ENCODE measurements at places on chromosomes 16 and 17.

- no peak for DNase-seq
Measured at GRCh38 chr17:12998874-12999273, 19.0 kb downstream of the ELAC2 start.

- no peak for DNase-seq
Measured at GRCh38 chr17:40453881-40454612, 10.8 kb downstream of the IGFBP4 start.

DNA sequence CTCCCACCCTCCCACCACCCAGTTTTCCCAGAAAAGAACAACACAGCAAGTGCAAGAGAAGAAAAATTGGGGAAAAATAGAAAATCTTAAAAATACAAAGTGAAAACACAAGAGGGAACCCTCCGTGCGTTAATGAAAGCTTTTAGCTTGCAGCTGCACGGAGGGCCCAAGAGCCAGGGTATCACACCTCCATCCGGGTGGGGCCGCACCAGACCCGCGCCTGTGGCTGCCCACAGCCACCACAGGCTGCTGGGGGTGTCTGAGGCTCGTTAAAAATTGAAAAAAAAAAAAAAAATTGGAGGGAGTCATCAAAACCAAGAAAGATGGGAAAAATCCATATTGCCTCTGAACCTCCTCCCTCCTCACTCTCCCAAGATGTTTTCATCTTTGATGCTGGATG lies 18.6 kb downstream of the ENGASE start:
- DNase-seq = no peak

DNA sequence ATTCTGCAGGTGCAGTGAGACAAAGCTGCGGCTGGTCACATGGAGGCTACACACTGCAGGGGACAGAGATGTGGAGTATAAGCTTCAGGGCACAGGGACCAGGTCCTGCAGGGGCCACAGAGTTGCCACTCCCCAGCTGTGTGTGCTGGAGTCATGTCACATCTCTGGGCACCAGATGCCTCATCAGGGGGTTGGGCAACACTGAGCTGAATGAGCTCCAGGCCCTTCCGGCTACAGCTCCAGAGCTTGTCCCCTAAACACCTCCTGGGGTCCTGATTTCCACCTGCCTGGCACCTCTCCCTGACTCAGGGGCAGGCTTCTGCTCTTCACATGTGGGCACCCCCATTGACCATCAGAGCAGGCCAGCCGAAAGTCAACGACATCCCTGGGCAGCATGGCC lies 32.5 kb downstream of the SPHK1 start:
- no peak for DNase-seq

DNA sequence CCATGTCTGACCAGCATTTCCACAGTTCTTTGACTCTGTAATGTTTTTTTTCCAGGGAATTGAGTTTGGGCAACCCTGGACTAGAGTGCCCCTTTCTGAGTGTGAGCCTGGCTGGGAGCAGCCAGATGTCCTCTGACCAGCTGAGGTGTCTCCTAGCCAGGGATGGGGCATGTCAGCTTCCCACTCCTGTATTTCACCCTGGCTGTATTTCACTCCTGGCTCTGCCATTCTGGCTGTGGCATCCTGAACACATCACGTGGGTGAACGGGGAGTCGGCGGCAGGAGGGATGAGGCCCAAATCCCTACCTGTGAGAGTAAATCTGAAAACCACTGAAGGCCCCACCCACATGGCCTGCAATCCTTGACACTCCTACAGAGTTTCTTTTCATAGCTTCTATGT lies 31.3 kb downstream of the KDM8 start:
- DNase-seq = no peak

- DNase-seq = no peak
Measured at GRCh38 chr17:62827746-62828485, 19.8 kb upstream of the MARCHF10 start.

DNA sequence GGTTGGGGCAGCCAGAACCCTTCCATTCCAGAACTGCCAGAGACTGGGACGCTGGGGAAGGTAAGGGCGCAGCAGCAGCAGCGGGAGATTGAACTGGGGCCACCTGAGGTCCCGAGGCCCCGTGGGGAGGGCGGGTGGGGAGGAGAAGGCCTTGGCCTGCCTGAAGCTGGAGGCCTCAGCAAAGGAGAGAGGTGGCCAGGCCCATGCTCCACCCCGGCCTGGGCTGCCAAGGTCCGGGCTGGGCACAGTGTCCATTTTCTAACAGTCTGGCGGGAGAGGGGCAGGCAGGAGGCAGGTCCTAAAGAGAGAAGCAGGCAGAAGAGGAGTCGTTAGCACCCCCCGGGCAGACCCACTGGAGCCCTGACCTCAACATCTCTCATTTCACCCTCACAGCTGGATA lies 1.1 kb upstream of the GDPD3 start:
- DNase-seq = no peak

DNA sequence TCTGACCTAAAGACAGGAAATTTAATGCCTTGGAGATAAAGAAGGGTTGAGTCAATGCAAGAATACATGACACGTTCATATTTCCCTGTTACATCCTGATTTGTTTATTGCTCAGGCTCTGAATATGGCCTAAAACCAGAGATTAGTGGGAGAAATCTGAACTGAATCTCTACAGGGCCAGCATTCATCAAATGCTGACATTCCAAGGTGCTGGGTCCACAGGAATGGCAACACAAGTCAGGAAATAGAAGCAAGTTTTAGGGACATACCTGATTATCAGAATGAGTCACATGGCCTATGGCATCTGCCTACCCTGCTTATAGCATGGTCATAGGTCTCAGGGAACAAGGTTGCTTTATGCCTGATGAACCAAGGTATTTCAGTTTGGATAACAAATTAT lies 117.4 kb upstream of the CES5A start:
- DNase-seq = no peak

DNA sequence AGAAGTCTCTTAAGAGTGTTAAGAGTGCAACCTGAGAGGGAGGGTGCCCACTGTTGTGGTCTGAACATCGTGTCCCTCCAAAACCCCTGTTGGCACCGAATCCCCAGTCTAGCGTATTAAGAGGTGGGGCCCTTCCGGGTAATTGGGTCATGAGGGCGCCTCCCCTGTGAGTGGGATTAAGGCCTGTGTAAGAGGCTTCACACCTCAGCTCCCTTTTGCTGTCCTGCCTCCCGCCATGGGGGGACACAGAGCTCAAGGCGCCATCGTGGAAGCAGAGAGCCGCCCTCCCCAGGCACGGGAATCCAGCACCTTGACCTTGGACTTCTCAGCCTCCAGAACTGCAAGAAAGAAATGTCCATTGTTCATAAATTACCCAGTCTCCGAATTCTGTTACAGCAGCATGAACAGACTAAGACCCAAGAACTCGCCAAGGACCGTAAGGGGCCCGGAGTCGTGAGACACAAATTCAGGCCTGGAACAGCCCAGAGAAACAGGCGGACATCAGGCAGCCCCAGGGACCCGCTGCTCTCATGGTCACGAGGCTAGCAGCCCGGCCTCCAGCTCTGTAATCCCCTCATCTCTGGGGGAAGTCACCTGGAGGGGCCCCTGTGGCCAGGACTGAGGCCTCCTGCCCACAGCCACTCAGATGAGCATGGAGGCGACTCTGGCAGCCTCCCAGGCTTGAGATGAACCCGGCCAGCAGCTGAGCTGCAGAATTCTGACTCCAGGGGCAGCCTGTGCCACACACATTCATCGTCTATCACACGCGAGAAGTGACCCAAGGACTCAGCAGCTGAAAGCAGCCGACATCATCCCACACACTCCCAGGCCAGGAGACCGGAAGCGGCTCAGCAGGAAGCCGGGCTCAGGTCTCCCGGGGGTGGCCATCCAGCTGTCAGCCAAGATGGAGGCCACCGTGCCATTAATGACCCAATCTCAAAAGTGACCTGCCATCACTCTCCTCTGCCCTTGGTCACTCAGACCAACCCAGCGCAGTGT lies 12.8 kb upstream of the CHMP6 start:
- no peak for DNase-seq

DNA sequence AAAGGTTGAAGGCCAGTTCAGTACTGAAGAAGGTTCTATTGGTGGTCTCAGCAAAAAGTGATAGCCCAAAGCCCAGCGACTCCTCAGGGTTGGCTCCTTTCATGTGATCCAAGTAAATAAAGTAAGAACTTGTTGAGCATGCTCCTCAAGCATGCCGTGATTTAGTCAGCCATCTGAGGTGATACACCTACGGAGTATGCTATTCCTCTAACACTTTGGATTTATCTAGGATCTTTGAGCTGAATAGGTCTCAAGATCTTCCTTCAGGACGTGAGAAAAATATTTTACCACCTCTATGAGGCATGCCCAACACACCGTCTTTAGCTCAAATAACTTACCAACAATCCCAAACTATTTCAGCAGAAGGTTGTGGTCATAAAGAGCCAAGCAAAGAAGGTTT lies 153.3 kb upstream of the CORO6 start:
- no peak for DNase-seq

GRCh38 chr16:81668243-81669097 lies 110.6 kb upstream of the PLCG2 start:
- no peak for DNase-seq
